ENCODE measurements at places on chromosomes 3 and 15. TPM values are rescaled to one million over a fixed set of nuclear protein-coding genes. Genes with fewer than 3 reads are reported as not detected.

- no peaks in the 10 kb centered on the region for H3K4me1 ChIP-seq
- no peaks in the 10 kb centered on the region for H3K27me3 ChIP-seq
- H3K27ac ChIP-seq = no peak overlapping the region
- no peak overlapping the region for H3K4me3 ChIP-seq
- H3K36me3 ChIP-seq = no peaks in the 10 kb centered on the region
- no peak for DNase-seq
Measured at GRCh38 chr3:132916096-132916495, 122.1 kb upstream of the TMEM108 start.

DNA sequence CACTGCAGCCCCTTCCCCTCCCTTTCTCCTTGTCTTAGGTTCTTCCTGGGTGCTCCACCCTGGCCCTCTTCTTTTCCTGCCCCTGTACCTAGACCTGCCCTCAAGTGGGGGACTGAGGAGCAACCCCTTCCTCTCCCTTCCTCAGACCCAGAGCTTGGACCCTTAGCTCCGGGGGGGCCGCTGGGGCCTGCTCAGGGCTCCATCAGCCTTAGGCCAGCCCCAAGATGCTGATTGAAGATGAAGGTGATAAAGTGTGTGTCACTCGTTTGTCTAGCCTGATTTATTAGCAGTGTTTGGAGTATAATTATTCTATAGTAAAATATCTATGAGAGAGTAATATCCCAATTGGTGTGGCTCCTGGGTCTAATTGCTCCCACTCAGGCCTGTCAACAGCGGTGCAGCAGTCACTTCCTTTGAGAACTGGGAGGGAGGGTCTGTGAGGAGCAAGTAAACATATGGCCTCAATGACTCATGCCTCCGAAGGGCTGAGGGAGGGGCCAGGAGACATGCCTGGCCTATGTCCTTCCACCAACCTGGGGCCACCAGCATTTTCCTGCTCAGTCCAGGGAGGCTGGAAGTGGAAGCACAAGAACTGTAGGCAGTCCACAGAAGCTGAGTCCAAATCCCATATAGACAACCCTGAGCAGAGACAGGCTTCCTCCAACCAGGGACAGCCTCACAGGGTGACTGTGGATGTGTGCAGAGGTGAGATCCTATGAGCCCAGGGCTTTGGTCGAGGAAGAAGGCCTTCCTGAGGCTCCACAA lies 123.2 kb downstream of the DNAJB8 start:
- peaks cover under 1% of the 10 kb centered on the region for H3K4me1 ChIP-seq
- DNase-seq = no peak
- no peaks in the 10 kb centered on the region for H3K36me3 ChIP-seq
- H3K27me3 ChIP-seq = no peaks in the 10 kb centered on the region
- no peak overlapping the region for H3K27ac ChIP-seq

GRCh38 chr3:149648525-149648924 lies 9.3 kb downstream of the WWTR1 start:
- H3K27ac ChIP-seq = no peak overlapping the region
- H3K36me3 ChIP-seq = no peaks in the 10 kb centered on the region
- no peaks in the 10 kb centered on the region for H3K4me1 ChIP-seq
- H3K4me3 ChIP-seq = no peak overlapping the region

DNA sequence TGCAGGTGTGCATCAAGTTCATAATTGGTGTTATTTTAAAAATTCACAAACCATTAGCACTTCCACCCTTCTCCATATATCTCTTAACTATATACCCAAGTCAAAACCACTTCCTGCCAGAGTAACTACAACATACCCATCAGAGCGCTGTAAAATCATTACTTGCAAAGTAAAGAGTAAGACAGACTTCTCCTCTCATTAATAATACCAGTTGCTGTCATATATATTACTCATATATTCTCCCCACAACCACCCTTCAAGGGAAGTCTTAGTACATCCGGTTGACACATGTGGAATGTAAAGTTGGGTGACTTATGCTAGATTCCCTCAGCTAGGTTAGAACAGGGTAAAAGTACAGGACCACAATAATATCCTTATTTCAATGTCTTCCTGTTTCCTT lies 5.6 kb downstream of the TERC start:
- H3K36me3 ChIP-seq = peaks cover 2% of the 10 kb centered on the region
- peak overlapping the region; percentile 26 for H3K27ac ChIP-seq
- DNase-seq = no peak
- H3K27me3 ChIP-seq = peaks cover 9% of the 10 kb centered on the region

Gene SLC2A2
- not detected for total RNA-seq

DNA sequence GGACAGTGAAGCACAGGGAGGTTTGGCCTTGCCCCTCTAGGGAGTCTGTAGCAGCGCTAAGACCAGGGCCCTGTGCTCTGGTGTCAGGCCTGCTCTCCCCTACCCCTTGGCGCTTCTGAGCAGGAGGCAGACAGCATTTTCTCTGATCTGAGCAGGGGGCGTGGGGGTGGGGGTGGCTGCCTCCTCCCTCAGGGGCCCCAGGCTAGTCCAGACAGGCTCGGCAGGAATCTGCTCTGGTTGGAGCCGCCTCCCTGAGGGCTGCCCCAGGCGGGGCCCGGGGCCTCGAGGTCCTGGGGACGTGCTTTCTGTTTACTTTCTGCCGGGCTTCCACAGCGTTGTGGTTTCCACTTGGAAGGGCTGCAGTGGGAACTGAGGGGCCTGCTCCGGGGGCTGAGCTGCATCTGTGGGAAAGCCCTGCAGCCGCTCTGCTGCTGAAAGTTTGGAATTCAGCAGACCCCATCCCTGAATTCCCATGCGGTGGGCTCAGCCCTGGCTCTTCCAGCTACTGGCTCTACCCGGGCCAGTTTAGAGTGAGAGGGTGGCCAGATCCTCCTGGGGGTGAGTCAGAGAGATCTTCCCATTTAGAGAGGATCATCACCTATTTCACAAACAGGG lies 105.4 kb downstream of the LINGO1 start:
- no peak overlapping the region for H3K4me3 ChIP-seq
- no peak for DNase-seq
- no peaks in the 10 kb centered on the region for H3K4me1 ChIP-seq
- H3K27me3 ChIP-seq = peaks cover 3% of the 10 kb centered on the region
- no peak overlapping the region for H3K27ac ChIP-seq

DNA sequence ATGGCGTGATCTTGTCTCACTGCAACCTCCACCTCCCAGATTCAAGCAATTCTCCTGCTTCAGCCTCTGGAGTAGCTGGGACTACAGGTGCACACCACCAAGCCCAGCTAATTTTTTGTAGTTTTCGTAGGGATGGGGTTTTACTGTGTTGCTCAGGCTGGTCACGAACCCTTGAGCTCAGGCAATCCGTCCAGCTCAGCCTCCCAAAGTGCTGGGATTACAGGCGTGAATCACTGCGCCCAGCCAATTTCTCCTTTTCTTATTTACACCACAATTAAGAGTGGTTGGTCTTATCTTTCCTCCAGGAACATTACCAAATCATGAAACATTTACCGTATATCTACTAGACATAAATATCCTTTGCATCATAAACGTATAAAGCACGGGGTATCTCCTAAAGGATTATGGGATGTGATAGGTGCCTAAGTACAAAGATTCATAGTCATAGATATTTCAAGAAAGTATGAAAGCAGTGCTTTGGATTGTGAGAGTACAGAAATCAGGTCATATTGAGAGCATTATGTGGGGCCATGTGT lies 194.5 kb downstream of the RBMS3 start:
- H3K27ac ChIP-seq = no peak overlapping the region
- no peaks in the 10 kb centered on the region for H3K36me3 ChIP-seq
- no peaks in the 10 kb centered on the region for H3K4me1 ChIP-seq
- no peaks in the 10 kb centered on the region for H3K27me3 ChIP-seq
- no peak overlapping the region for H3K4me3 ChIP-seq
- DNase-seq = no peak

- H3K27ac ChIP-seq = no peak overlapping the region
- DNase-seq = no peak
- H3K36me3 ChIP-seq = no peaks in the 10 kb centered on the region
Measured at GRCh38 chr3:10883478-10884234, 67.6 kb downstream of the SLC6A11 start.

GRCh38 chr15:35244227-35244626 lies 159.1 kb upstream of the NANOGP8 start:
- DNase-seq = no peak
- no peak overlapping the region for H3K4me3 ChIP-seq
- no peaks in the 10 kb centered on the region for H3K27me3 ChIP-seq
- no peaks in the 10 kb centered on the region for H3K4me1 ChIP-seq

- no peaks in the 10 kb centered on the region for H3K27me3 ChIP-seq
- H3K4me3 ChIP-seq = peak overlapping the region; percentile 10
- no peak for DNase-seq
- peaks cover 77% of the 10 kb centered on the region for H3K4me1 ChIP-seq
- peak overlapping the region; percentile 60 for H3K27ac ChIP-seq
- H3K36me3 ChIP-seq = peaks cover 31% of the 10 kb centered on the region
Measured at GRCh38 chr3:66486646-66487045, 14.2 kb downstream of the LRIG1 start.

DNA sequence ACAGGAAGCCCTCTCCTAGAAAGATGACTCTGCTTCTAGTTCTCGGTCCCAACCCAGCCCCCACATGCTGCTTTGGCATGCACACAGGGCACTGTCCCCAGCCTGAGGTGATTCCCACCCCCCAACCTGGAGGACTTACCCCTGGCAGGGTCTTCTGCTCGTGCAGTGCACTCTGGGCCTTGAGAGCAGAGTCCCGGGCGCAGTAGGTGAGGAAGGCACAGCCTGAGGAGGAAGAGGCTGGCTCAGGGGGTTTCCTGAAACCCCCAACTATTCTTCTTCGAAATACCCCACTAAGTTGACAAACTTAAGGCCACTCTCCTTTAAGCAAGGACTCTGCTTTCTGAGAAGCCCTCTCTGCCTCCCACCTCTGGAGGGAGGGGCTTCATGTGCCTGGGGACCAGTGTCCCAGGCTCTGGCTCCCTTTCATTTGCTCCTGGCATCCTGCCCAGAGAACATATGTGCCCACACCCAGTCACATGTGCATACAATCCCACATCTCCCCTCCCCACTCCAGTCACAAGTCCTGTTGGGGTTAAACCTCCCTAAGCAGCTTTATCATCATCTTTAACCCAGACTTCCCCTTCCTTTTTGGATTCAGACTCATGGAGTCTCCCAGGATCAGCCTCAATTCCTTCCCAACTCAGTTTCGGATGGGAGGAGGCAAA lies 4.1 kb downstream of the CELF6 start:
- no peak overlapping the region for H3K4me3 ChIP-seq
- no peak overlapping the region for H3K27ac ChIP-seq
- H3K27me3 ChIP-seq = peaks cover 23% of the 10 kb centered on the region
- peaks cover 2% of the 10 kb centered on the region for H3K36me3 ChIP-seq
- H3K4me1 ChIP-seq = peaks cover 17% of the 10 kb centered on the region

Gene COL7A1
- total RNA-seq = 0.56 TPM
